ENCODE measurements at places on chromosomes 5 and 9. TPM values are rescaled to one million over a fixed set of nuclear protein-coding genes. Genes with fewer than 3 reads are reported as not detected.
A peak's percentile ranks its signal among the peaks of the same experiment; 100 is the strongest.

CYSRT1 gene
- 3.2 TPM for polyA plus RNA-seq

LRRC26 gene
- polyA plus RNA-seq, result not detected

GPRIN1 gene
- 1.1 TPM for polyA plus RNA-seq

KIAA1191 gene
- polyA plus RNA-seq, result 165 TPM

ANAPC2 gene
- polyA plus RNA-seq, result 43.4 TPM

LRRC19 gene
- 0.33 TPM for polyA plus RNA-seq

WHRN gene
- polyA plus RNA-seq, result 9.3 TPM

BTNL9 gene
- polyA plus RNA-seq, result 21.5 TPM

PCDHB10 gene
- polyA plus RNA-seq, result 6.1 TPM

FOXD4L4 gene
- not detected for polyA plus RNA-seq

PGM5 gene
- polyA plus RNA-seq, result 50.0 TPM

DNA sequence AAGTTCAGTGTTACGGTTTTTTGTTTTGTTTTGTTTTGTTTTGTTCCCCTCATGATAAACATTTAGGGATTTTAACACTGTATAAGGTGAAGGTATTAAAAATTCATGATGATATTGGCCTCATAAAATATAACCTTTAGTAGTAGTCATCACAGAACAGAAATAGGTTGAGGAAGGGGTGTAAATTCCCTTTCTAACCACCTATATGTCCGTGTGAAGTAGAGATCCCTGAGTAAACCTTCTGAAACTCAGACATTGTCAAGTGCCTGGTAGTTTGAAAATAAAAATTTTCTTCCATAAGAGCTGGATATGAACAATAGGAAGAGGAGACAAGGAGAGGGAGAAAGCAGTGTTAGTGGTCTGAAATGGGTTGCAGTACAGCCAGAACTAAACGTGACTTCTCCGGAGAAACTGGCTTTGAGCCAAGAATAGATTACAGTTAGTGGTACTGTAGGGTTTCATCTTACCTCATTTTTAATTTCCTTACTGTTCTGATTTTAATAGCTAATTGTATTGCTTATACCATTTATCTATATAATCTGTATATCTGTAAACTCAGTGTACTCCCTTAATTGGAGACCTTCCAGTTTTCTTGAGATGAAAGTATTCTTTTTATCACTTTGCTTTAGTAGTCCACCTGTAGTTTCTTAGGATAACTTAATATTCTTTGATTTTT lies 18.3 kb downstream of the UGCG start:
- no peak for DNase-seq

GRCh38 chr5:135551593-135552447 lies 16.1 kb upstream of the NEUROG1 start:
- peak; percentile 81 for DNase-seq

GRCh38 chr5:96753848-96754247 lies 53.9 kb downstream of the ERAP1 start:
- DNase-seq, result no peak

DNA sequence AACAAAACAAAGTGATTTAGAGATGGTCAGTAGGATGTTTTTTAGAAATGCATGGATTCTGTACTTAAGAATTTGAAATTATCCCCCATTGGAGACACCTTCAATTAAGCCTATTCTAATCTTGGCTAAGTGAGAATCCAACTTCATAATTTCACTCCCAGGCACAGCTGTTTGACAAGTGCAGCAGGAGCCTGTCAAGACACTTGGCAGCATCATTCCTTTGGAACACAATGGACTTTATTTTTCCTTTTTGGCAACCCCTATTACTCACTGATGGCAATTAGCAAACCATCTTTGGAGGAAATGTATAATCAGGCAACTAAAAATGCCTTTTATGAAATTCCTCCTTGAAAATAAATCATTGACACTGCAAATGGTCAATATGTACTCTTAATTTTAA lies 194.7 kb downstream of the GLIS3 start:
- DNase-seq, result no peak

- DNase-seq, result no peak
These were observed 165.9 kb downstream of the PAPPA start for GRCh38 chr9:116319480-116319879.

DNA sequence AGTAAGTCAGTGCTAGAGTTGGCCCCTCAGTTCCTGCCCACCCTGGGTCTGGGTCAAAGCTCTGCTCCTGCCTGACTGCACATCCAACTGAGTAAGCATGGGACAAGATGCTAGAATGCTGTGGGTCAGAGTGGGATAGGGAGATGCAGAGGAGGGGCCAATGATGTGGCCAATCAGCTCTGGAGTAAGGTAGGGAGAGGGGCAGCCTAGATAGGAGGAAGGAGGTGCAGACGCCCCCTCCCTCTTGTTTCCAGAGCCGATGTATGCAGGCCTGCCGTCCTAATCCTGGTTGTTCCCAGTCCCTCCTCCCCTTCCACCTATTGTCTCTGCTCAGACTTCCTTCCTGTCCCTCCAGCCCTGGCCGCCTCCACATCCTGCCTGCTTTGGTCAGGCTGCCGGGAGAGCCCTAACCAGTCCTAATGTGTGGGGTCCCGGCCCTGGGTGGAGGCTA lies 1.3 kb downstream of the ARAP3 start:
- no peak for DNase-seq

DNA sequence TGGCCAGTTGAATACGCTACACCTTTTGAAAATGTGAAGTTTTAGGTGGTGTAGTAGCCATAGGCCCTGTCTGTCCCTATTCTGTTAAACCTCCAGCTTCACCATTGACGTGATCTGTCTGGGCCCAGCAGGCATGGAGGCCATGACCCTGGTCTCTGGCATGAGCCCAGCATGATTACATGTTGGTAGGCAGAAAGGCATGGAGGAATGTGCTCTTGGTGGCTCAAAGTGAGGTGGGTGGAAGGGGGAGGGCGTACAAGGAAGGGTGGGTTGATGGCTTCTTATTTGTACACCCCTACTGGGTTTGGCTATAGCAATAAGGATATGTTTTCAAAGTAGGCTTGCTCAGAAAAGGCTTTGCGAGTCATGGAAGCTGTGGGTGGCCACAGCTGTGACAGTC lies 23.7 kb downstream of the RALGPS1 start:
- no peak for DNase-seq

DNA sequence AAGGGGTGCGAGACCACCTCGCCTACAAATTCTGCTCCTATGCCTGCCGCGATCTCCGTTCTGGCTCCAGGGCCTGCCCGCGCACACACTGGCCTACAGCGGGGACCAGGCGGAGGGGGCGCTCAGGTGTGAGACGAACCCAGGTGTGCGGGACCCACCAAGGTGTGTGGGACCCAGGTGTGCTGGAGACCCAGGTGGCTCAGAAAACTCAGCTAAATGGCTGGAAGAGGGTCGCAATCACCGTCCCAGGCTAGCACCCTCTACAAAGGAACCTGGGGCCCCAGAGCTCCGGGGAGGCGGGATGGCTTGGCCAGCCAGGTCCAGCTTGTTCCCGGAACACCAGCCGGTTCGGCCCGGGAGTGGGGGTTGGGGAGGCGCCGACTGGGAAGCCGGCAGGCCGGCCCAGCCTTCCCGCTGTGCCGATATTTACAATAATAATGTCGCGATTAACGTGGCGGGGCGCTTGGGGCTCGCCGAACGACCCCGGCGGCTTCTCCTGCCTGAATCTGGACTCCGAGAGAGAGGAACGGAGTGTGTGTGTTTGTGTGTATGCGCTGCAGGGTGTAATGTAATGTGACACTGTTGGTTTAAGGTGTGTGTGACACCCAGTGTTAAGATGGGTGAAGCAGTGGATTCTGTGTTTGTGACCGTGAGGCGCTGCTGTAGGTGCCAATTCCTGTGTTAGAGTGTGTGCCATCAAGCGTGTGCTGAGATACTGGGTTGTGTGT lies 1.4 kb downstream of the PCDH1 start:
- no peak for DNase-seq

GRCh38 chr5:75020016-75020656 lies 32.2 kb downstream of the GCNT4 start:
- DNase-seq, result no peak

GRCh38 chr5:169415371-169415770 lies 114.4 kb upstream of the SLIT3 start:
- DNase-seq, result no peak

DNA sequence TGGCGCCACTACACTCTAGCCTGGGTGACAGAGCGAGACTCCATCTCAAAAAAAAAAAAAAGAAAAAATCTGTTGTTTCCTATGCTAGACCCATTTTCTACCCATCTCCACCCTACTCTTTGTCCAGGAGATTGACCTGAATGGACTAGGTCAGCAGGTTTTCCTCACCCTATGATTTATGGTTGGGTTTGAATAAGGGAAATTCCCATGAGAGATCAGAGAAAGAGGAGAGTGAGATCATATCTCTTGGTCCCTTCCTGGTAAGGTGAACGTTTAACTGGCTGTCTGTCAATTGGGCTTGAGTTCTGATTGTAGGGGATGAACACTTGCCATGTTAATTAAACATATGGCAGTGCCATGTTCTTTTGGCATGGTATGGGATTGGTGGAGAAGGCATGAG lies 387.4 kb downstream of the MAN2A1 start:
- no peak for DNase-seq

- DNase-seq, result no peak
These were observed 3.6 kb upstream of the CPLX2 start for GRCh38 chr5:175867587-175868347.

- no peak for DNase-seq
These were observed 26.4 kb upstream of the EXOC3 start for GRCh38 chr5:416636-416960.

DNA sequence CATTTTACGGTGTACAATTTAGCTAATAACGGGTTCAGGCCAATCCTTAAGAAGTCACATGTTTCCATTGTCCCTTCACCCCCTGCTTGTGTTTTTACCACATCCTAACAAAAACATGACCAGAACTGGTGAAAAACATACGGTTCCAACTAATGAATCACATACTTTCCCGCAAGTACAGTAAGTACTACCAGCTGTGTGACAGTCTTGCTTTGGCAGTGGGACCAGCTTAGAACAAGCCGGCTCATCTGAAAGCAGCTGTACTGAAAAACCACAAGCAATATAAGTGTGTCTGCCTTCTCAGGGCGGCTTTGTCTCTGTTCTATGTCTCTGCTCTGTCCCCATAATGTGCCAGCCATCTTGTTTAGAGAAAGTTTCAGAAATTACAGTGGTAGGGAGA lies 242.5 kb downstream of the BNC2 start:
- DNase-seq, result no peak
